Inflammatory macrophage treated with lipopolysaccharide for 4 hours (primary cell): ENCODE measurements at places on chromosomes 16 and 17.

GRCh38 chr17:75899353-75899752 lies 2.6 kb upstream of the TRIM65 start:
- DNase-seq, result no peak

DNA sequence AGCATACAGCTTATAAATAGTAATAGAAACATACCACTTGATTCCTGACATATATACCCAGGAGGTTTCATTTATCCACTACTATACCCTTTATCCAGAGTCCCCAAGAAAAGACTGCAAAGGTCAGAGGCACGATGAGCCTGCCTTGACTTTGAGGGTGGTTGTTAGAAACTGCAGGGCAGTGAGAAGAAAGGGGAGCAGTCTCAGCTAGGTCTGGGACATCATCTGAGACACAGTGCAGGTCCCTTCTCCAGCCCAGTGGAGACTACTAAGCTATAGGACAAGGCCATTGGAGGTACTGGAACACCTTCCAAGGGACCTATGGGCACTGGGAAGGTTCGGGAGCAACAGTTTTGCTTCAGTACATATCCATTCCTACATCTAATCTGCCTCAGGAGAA lies 20.2 kb upstream of the TEKT3 start:
- DNase-seq, result no peak

DNA sequence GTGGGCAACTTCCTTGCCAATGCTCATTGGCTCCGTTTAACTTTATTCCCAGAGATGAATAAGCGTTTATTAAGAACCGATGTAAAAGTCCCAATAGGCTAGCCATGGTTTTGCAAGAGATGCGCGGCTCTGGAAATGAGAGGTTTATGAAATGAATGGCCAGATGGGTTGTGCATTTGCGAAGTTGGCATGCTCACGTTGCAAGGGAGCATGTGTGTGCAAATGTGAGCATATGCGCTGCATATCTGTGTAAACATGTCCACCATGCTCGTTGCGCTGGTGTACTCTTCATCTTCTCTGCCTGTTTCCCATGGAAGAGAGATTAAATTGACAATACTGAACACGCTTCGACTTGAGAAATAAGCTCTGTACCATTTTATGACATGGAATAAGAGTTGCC lies 848.6 kb upstream of the RBFOX1 start:
- DNase-seq, result no peak

DNA sequence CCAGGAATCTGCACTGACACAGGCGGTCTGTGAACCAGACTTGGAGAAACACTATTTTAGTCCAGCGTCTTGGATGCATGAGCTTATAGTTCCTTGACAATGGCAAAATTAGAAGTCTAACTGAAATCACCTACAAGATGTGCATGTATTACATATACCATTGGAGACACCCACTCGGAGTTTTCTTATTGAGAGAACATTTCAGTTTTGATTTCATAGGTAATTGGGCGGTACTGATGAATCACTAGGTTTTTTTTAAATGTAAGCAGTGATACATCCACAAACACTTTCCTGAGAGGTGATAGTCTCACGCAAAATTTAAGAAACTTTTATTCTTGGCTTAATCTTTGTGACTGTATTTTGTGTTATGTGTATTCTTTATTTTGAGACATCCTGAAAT lies 69.8 kb downstream of the PRKCA start:
- DNase-seq, result no peak

DNA sequence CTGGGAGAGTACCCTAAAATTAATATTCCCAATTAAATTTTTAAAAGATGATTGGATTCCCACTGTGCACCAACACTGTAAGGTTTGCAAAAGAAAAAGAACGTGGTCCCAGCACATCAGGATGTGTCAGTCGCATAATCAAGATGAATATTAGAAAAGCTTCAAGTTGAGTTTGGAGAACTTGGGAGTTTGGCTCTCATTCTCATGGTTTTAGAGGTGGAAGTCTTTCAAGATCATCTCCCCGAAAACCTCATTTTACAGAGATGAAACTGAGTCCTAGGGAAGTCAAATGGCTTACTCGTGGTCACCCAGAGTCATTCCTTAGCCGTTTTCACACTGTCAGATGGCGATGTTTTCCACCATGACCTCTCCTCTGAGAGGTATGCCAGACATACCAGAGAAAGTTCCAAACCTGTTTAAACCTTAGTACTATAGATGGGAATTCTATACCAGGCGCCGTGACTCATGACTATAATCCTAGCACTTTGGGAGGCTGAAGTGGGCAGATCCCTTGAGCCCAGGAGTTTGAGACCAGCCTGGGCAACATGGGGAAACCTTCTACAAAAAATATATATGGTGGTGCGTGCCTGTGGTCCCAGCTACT lies 1.2 kb downstream of the SEC14L1 start:
- peak; percentile 39 for DNase-seq

DNA sequence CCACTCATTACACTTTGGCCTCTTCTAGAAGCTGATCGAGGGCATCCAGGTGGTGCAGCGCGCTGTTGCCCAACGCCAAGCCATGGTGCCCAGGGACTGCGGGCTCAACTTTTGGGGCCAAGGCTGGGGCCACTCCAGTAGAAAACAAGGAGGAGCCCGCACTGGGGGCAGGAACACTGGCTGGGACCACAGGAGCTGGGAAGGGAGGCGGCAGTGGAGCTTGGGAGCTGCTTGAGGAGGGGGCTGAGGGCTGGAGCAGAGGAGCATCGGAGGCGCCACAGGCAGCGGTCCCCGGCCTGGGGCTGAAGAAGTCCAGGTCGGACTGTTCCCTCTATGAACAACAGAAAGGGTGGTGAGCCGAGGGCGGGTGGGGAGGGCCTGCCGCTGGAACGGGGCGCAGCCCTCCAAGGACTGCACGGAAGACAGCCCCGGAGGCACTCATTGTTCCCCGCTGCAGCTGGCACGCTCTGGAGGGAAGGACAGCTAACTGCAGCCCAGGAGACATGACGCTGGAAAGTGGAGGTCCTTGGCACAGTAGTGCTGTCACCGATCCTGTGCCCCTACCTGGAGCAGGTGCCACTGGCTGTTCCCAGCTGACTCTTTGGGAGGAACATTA lies 21.5 kb downstream of the GGA3 start:
- DNase-seq, result no peak

DNA sequence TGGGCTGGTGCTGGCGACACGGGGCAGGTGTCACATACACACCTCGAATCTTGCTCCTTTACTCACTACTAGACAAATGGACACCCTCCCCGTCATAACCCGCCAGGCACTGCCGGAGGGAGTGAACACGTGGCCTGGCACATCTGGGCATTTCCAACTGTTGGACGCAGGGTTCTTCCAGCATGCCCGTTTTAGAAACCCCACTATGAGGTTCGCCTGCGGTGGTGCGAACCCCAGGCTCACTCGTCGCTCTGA lies 6.8 kb upstream of the CEP131 start:
- no peak for DNase-seq

GRCh38 chr17:62681061-62681938 lies 53.8 kb downstream of the MRC2 start:
- DNase-seq, result no peak

GRCh38 chr16:85796152-85796551 lies 3.2 kb downstream of the EMC8 start:
- no peak for DNase-seq

GRCh38 chr17:40936437-40936971 lies 942 bp downstream of the KRT23 start:
- peak; percentile 71 for DNase-seq

DNA sequence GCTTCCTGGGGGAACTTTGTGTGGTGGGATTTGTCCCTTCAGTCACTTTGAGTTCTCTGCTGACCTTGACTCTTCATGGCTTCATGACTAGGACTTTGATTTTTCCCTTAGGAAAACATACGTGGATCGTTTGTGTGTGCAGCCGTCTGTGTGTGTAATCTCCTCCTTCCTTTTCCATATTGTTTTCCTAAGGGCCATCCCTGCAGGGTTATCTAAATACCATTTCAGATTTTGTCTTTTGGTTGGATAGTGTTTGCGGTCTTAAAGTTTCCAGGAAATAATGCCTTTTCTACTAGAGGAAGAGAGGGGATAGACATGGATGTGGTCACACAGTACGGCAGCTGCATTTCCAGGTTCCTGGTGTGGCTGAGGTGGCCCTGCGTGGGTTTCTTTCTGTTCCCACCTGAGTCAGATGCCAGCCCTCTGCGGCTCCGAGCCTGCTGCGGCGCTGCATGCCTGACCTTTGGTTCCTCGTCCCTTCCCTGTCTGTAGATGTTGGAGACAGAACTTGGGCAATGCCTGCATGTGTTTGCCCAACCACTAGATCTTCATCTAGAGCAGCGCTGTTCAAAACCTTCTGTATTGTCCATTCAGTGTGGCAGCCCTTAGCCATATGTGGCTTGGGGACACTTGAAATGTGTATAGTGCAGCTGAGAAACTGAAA lies 72.0 kb upstream of the LGALS9 start:
- peak; percentile 50 for DNase-seq

DNA sequence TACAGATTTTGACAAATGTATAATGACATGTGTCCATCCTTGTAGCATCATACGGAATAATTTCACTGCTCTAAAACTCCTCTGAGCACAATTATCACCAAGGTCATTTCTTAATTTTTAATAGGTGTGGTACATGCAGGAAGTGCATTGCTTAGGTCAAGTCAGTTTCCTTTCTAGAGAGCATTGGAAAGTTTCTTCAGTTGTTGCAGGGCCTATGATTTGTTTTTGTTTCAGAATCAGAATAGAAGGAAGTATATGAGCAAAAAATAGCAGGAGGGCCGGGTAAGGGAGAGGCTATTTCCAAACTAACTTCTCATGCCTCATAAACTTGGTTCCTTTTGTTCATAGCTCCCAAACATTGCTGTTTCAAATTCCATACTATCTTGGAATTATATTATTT lies 24.0 kb upstream of the SLFN5 start:
- DNase-seq, result peak; percentile 89

- DNase-seq, result no peak
Observed at GRCh38 chr17:21817791-21818364, 125.6 kb downstream of the KCNJ18 start.

- no peak for DNase-seq
Observed at GRCh38 chr17:44928136-44928535, 12.8 kb upstream of the GFAP start.

- peak; percentile 77 for DNase-seq
Observed at GRCh38 chr16:89491238-89491869, 993 bp upstream of the ANKRD11 start.

GRCh38 chr17:40097931-40098845 lies 2.2 kb downstream of the NR1D1 start:
- peak; percentile 53 for DNase-seq

GRCh38 chr17:18017958-18018357 lies 21.0 kb downstream of the ATPAF2 start:
- no peak for DNase-seq

- DNase-seq, result no peak
Observed at GRCh38 chr16:90016339-90016950, 2.8 kb downstream of the DBNDD1 start.

- peak; percentile 79 for DNase-seq
Observed at GRCh38 chr16:67413978-67414911, 2.0 kb downstream of the ZDHHC1 start.

DNA sequence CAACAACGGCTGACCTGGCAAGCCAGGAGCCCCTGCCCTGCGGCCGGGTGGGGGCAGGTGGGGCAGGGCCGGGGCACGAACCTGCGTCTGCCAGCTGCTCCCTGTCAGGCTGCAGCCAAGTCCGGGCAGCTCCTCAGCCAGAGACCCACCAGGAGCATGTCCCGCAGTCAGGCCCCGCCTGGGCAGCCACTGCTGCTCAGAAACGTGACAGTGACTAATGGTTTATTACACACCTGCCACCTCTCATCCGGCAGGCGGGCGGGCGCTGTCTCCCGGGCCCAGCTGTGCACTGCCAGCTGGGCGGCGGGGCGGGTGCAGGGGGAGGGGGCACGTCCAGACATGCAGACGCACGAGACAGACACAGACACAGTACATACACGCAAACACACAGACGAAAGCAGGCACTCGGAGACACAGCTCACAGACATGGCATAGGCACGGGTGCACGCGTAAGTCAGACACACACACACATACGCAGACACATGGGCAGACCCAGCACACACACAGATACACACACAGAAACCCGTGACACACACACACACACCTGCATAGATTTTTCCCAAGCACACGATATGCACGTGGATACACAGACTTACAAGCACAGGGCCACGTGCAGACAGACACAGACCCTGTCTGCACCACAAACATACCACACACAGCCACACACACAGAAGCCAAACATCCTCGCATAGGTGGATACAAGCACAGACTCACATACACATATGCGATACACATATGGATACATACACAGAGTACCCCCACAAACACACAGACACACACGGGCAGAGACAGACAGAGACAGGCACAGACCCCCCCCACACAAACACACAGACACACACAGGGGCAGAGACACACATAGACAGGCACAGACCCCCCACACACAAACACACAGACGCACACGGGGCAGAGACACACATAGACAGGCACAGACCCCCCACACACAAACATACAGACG lies 248.3 kb upstream of the CIBAR2 start:
- DNase-seq, result no peak

- peak; percentile 89 for DNase-seq
Observed at GRCh38 chr17:41496803-41497484, 7.2 kb upstream of the KRT36 start.

GRCh38 chr16:88923450-88923849 lies 53.6 kb downstream of the CBFA2T3 start:
- no peak for DNase-seq

- DNase-seq, result peak; percentile 96
Observed at GRCh38 chr17:77579682-77580081, 378.8 kb upstream of the TNRC6C start.

DNA sequence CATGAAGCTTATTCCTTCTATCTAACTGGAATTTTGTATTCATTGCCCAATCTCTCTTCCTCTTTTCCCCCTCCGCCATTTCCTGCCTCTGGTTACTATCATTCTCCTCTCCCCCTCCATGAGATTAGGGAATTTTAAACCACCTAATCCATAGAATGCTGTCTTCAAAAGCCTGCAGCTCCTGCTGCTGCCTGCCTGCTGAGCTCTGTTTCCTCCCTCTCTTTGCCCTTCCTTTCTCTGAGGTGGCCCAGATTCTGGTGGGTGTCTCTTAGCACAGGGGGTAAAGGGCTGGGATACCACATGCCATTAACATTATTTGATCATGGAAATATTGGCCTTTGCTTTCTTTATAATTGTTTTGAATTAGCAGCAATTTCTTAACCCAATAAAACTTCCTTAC lies 241.6 kb downstream of the CNTNAP4 start:
- DNase-seq, result no peak

- DNase-seq, result no peak
Observed at GRCh38 chr17:17533901-17534441, 37.8 kb upstream of the RASD1 start.

DNA sequence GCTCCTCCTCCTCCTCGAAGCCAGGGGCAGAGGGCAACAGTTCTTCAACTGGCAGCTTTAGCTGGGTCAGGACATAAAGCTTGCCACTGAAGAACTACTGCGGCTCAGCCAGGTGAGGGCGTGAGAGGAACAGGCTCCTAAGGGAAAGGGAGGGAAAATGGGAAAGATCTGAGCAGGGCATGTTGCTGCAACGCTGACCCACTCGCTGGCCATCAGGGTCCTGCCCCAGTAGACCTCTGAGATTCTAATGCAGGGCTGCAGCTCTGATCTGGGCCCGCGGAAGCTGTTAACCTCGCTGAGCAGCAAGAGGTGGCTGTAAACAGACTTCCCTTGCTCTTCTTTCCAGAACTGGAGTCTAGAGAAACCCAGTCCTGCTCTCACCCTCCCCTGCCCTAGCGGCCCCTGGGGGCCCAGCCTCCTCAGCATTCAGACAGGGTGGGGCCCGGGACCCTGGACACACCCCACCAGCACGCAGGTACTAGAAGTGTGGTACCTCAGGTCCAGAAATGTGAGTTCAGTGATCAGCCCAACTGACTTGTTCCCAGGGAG lies 3.8 kb upstream of the TLCD2 start:
- no peak for DNase-seq
